Fibroblast of upper back skin (primary cell): ENCODE measurements at places on chromosomes 3 and 15.

- no peak for DNase-seq
Observed at GRCh38 chr15:64099379-64099778, 3.6 kb downstream of the SNX1 start.

DNA sequence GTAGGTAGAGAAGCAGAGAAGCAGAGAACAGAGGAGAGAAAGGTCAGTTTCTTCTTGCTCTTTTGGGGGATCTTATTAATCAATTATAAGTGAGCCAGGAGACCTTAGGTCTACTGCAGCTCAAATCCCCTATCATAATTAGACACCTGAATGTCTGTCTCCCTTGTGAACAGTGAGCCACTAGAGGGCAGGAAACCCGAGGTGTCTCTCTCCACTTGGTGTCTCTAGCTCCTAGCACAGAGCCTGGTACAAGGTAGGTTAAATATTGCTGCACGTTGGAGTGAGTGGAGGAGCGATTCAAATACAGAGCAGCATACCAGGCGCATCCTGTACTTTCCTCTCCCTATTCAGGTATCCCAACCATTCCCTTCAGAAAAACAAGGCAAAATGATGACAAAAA is 2.0 kb upstream of the ST8SIA2 start:
- peak; percentile 48 for DNase-seq

DNA sequence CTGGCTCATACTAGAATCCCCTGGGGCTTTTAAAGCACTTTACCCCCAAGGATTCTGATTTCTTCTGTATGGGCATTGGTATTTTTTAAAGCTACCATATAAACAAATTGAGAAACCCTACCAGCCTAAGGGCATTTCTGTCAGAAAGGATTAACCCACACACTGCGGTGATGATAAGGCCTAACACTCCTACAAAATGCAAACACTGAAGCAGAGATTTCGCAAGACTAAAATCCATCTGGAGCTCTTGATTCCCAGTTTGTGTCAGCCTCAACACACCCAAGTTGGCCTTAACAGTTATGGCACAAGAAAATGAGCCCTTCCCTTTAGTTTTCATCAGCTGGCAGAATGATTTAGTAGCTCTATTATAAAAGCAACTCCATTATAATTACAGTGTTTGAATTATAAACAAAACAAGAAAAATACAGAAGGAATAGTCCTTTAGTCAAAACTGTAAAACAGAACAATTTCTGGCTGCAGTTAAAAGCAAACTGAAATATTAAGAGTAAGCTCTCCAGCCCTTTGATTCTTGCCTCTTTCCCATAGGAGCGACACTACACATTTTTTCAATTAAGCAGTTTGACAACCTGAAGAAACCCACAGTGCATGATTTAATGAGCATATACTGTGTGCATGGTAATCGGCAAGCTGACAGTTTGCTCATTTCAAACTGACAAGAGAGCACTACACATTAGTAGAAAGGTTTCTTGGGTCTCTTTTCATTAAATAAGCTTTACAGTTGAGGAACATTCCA is 441.2 kb downstream of the FHIT start:
- DNase-seq, result peak; percentile 41

DNA sequence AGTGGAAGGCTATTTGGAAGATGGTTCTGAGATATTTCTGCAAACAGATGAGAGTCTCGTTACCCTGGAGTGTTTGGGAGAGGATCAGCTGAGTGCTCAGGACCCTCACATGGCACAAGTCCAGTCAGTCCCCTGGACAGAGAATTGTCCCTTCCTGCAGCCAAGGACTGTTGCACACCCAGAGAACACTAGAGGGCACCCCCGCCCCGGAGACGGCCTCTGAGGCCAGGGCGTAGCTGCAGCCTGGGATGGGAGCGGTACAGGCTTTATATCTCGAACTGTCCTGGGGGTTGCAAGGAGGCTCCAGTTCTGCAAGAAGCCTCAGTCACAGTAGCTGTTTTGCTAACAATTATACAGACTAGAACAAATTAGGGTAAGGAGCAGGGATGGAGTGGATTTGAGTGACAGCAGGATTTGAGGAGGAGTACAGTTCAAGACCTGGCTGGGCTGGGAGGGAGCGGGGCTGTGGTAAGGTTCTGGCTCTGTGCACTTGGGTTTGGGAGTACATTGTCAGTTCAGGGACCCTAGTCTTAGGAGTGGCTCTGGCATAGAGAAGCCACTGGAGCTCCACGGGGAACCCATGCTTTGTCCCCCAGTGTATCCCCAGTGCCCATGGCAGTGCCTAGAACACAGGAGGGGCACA is 67.6 kb upstream of the HACD2 start:
- peak; percentile 90 for DNase-seq

- DNase-seq, result peak; percentile 39
Observed at GRCh38 chr15:33908406-33908805, 59.9 kb upstream of the CHRM5 start.

DNA sequence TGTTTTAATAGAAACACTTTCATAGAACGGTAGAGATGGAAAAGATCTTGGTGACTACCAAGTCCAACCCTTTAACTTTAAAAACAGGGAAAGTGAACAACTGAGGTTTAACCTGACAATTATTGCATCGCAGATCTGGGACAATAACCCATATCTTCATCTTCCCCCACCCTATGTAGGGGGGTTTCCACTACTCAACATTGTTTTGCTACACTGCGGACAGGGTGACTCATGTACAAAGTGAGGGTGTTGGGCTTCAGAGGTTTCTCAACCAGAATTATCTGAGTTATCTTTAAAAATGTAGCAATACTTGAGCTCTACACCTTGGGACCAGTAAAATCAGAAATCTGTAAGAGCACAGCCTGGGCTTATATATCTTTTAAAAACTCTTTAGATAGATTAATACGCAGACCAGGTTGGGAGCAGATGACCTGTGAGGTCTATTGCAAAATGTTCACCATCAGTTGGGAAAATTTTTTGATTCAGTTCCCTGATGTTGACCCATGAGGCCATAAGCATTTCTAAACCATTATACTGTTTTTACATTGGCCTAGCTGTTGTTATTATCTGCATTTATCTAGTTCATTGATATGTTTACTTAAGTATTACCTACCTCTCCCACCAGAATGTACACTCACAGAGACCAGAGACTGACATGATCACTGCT is 103.6 kb upstream of the ICE2 start:
- peak; percentile 32 for DNase-seq

DNA sequence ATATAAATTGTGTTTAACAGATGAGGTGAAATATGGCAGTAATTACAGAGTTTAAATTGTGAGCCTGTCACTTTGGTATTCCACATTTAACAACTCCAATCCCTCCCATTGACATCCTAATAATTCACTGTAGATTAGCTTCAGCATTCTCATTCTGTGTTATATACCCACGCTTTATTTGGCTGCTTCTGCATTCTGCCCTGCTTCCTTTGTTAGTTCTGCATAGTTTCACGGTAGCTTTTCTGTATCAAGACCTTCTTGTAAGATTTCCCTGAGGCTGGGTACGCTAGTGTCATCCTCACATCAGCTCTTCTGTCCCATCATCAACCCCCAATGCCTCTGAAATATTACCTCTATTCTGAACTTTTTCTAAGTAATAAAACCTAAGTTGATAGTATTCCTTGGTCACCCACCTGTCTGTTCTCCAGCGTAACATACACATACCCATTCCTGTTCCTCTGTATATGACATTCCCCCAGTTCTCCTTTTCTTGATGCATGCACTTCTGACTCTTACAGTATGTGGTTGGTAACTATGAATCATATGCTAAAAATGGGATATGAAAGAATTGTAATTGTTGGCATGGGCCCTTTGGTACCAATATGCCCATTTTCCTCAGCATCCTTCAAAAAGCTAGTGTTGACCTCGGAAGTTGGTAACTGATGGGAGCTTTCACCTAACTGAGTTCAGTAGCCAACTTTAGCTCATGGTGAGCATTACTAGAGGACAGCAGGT is 171.2 kb downstream of the KLHL25 start:
- no peak for DNase-seq
